ENCODE measurements at places on chromosomes 5 and 9. TPM values are rescaled to one million over a fixed set of nuclear protein-coding genes. Genes with fewer than 3 reads are reported as not detected.

DNA sequence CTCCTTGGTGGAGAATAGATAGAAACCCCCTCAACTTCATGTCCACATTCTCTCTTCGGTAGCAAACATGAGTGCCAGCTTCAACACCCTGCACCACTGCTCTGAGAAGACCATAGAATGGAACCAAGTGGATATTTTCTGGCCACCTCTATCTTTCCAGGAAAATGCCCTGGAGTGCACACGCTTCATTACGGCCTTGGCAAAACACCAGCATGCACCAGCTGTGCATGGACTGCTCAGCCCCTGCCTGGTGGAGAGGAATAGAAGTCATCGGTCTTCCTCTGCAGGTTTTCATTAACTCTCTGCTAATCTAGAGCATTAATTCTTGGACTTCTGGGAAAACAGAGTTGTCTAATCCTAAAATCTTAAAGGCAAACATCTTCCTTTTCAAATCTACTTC is 211.6 kb upstream of the TMEM161B start:
- no peaks in the 10 kb centered on the region for H3K36me3 ChIP-seq
- no peaks in the 10 kb centered on the region for H3K27me3 ChIP-seq
- no peak for DNase-seq

ANKRD34B gene
- total RNA-seq: not detected

UBE2QL1 gene
- not detected for total RNA-seq

GRCh38 chr9:135416664-135417290 is 62.8 kb upstream of the PPP1R26 start:
- H3K4me1 ChIP-seq: peaks cover 3% of the 10 kb centered on the region
- H3K27me3 ChIP-seq: no peaks in the 10 kb centered on the region
- DNase-seq: no peak
- no peak overlapping the region for H3K4me3 ChIP-seq

DNA sequence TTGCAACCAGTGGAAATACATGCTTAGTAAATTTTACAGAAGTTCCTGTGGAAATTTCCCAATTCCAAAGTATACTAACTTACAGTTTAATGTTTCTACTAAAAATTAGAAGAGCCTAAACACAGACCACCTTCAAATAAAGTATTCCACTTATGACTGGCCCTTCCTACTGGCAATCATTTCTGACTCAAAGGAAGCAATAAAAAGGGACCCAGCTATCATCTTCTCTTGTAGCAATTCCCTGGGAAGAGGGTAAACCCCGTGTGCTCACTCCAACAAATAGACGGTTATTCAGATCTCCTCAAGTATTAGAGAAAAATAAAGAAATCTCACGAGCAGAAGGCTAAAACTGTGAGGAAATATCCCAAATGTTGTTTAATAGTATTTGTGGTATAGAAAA is 43.3 kb downstream of the GOLPH3 start:
- H3K4me3 ChIP-seq: no peak overlapping the region
- H3K27me3 ChIP-seq: no peaks in the 10 kb centered on the region
- H3K4me1 ChIP-seq: no peaks in the 10 kb centered on the region
- DNase-seq: no peak
- H3K36me3 ChIP-seq: peaks cover 12% of the 10 kb centered on the region
- no peak overlapping the region for H3K27ac ChIP-seq
